Natural killer cell treated with Interleukin-12 subunit alpha and Interleukin-12 subunit beta and Interleukin-15 and Interleukin-18, amount 100 ng/mL, for 72 hours (primary cell): ENCODE measurements at places on chromosomes 5 and 9.

DNA sequence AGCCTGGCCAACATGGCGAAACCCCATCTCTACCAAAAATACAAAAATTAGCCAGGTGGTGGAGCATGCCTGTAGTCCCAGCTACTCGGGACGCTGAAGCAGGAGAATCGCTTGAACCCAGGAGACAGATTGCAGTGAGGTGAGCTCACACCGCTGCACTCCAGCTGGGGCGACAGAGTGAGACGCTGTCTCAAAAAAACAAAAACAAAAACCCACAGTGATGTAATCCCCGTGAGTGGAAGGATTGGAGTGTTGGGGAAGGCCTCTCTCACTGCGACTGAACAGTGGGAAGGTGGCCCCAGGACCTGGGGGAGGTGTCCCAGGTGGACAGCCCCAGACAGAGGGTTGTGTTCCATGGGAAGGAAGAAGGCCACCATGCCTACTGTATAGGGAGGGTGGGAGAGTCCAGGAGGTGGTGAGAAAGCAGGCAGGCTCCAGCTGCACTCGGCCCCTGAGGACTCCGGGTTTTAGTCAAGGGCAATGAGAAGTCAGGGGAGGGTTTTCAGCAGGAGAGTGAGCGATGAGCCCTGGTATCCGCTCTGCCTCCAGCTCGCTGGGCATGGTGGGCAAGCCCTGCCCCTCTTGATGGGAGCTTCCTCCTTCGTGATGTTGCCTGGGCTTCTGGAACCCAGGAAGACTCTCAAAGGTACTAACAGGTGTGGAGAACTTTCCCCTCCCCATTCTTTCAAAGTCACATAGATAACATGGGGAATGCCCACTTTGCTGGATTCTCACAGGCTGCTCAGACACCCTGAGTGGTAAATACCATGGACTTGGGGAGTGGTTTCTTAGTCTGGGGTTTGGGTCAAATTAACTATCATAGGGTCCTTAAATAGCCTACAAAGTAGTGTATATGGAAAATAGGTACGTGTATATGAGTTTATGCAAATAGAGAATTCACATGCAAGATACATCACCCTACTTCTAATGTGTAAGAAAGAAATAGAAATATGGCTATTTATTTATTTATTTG is 74.7 kb downstream of the PPARGC1B start:
- no peak for DNase-seq

- DNase-seq = no peak
Measured at GRCh38 chr5:25405850-25406249, 761.1 kb upstream of the CDH10 start.

- no peak for DNase-seq
Measured at GRCh38 chr9:110837401-110838005, 168.9 kb downstream of the MUSK start.

- DNase-seq = no peak
Measured at GRCh38 chr9:113375057-113376023, 1.4 kb downstream of the HDHD3 start.

- no peak for DNase-seq
Measured at GRCh38 chr9:2290382-2290781, 275.2 kb downstream of the SMARCA2 start.

GRCh38 chr9:89179895-89180734 is 1.5 kb upstream of the SHC3 start:
- DNase-seq = peak; percentile 67

DNA sequence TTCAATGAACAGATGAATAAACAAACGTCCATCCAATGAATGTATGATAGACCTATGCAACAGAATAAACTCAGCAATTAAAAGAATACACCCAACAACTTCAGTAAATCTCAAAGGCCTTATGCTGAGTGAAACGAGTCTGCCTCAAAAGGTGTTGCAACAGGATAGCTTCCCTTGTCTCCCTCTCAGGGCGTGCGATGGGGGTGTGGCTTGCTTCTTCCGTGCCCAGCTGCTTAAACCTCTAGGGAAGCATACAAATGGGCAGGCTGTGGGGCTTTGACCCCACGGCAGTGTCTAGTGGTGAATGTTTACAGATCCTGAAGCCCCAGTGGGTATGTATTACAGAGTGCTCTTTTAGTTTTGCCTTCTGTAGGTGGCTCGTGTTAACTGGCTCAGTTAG is 87.0 kb upstream of the CCL21 start:
- no peak for DNase-seq

DNA sequence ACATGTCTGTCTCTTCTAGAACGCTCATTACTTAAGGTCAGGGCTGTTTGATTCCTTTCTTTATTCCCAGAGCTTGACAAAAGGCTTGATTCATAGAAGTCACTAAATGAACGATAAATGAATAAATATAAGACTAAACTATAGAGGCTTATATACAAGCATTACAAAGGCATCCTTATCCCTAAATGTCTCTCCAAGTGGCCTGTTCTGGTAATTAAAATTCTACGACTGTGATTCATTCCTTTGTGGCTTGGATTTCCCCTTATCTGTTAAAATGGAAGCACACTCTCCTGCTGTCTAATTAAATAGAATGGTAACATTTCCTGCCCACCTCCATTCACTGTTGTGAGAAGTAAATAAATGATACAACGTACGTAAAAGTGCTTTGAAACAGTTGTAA is 49.5 kb downstream of the C7 start:
- DNase-seq = no peak

GRCh38 chr9:137975527-137975913 is 97.9 kb downstream of the CACNA1B start:
- DNase-seq = no peak

- no peak for DNase-seq
Measured at GRCh38 chr5:135456238-135457099, 4.3 kb upstream of the TIFAB start.

- no peak for DNase-seq
Measured at GRCh38 chr5:97192580-97193354, 9.7 kb upstream of the RIOK2 start.

- no peak for DNase-seq
Measured at GRCh38 chr5:116573279-116573701, 1.3 kb downstream of the SEMA6A start.

- DNase-seq = peak; percentile 91
Measured at GRCh38 chr5:172833686-172834414, at the start of gene ERGIC1. Gene ERGIC1 (plus strand): TSS chr5:172834251. CDS start chr5:172834414, 163 bp downstream.

GRCh38 chr9:112900488-112900887 is 9.8 kb upstream of the SLC46A2 start:
- no peak for DNase-seq

DNA sequence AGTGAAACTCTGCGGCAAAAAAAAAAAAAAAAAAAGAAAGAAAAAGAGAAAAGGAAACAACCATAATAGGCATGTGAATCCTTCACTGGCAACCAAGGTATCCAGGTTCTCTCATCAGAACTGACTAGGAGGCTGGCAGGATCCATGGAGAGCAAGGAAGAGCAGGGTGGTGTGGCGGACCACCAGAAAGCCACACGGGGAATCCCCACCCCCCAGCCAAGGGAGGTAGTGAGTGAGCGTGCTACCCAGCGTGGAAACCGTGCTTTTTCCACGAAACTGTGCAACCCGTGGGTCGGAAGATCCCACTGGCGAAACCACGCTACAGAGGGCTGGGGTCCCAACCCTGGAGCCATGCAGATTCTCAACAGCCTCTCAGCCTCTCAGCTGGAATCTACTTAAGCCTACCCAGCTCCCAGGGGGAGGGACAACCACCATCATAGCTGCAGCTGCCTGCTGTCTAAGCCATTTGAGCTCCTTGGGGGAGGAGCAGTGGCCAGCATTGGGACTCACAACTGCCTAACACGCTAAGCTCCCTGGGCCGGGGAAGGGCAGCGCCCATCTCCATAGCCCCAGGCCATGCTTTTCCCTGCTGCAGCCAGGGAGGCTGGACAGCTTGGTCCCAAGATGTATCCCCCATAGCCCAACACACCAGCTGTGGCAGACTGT is 91.6 kb downstream of the PRELID2 start:
- no peak for DNase-seq

- no peak for DNase-seq
Measured at GRCh38 chr5:128924299-128924698, 41.0 kb upstream of the SLC27A6 start.

DNA sequence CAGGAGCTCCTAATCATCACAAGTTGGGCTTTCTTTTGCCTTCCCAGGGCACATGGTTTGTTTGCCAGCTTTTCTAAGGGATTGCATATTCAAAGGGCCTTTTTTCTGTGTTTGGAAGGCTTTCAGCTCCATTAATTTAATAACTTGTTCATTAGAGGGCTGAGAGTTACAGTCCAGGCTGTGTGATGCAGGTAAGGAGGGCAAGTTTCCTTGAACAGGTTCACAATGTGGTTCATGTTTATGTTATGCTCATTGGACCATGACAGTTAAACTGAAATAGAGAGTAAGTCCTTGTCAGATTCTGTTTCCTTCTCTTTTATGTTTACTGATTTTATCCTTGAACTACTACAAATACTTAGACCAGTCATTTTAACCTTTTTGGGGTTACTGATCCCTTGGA is 174.4 kb downstream of the MARCHF11 start:
- no peak for DNase-seq

- DNase-seq = no peak
Measured at GRCh38 chr5:149164731-149165130, 23.4 kb downstream of the ABLIM3 start.

GRCh38 chr9:16426716-16427115 is 443.8 kb downstream of the BNC2 start:
- no peak for DNase-seq

GRCh38 chr5:33474004-33474403 is 33.2 kb downstream of the TARS1 start:
- no peak for DNase-seq

GRCh38 chr5:95989283-95990048 is 27.8 kb upstream of the ELL2 start:
- DNase-seq = no peak

DNA sequence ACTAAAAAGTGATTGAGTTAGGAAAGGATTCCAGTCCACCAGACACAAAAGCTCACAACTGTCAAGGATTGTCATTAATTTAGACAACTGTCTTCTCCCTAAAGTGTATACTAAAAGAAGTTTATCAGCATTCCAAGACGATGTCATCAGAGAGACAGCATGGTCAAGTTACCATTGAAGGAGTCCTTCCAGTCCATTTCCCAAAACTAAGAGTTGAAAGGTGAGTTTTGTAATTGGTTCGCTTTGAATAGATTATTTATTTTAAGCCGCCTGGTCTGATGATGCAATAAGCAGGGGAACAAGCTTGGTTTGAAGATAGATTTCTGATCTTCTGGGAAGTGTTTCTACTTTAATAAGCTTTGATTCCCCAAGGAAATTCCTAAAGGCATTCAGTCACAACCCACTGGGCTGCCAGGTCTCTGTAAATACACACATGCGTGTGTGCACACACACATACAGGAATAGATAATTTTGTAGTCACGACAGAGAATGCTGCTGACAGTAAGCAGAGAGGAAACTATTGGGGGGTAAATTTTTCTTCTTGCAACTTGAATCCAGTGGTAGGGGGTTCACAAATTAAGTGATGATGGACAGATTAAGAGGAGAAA is 234.8 kb downstream of the PIK3R1 start:
- DNase-seq = no peak

- DNase-seq = no peak
Measured at GRCh38 chr9:137663584-137663983, 44.8 kb downstream of the EHMT1 start.

DNA sequence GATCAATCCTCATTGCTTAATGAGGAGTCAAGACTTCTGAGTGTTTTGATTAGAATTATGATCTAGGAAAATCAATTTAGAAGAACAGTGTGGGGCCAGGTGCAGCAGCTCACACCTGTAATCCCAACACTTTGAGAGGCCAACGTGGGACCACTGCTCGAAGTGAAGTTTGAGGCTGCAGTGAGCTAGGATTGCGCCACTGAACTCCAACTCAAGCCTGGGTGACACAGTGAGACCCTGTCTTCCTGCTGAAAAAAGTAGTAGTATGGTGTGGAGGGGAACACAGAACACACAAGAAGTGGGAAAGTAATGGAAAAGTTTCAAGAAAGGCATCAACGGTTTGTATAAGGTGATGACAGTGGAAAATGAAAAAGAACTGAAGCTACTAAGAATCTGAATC is 9.1 kb downstream of the FNIP1 start:
- no peak for DNase-seq

DNA sequence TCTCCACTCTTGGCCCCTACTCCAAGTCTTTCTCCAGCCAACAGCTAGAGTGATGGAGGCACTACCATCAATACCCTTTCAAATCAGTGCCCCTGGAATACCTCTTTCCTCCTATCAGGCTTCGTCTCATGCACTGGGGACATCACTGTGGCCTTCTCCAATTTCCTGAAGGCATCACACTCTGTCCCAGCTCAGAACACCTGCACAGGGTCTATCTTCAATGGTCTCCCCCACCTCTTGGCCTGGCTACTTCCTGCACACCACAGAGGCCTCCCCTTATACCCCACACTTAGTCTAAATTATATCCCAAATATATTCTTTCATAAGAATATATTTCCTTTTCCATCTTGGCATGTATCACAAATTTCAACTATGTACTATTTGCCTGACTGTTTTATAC is 34.5 kb downstream of the ECPAS start:
- DNase-seq = no peak

DNA sequence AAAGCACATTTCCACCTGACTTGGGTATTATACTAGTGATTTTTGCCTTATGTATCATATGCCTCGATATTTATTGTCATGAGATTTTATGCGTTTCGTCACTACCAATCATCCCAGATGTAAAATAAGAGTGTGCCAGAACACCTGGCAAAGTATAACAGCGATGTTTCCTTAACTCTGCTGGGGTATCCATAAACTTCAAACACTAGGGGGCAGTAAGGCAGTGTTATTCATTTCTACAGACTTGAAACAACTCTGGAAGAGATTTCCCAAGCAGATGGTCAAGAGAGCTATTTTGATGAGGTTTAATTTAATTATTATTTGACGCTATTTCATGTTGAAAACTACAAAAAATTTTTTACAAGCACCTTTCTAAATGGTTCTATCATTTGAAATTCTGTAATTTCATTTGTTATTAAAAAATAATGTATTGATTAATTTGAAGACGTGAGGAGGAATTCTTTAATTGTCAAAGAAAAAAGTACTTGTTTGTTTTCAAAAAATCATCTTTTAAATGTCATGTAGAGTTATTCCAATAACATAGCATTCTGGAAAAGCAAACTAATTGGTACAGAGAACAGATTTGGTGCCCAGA is 388.5 kb upstream of the CTNND2 start:
- DNase-seq = no peak

DNA sequence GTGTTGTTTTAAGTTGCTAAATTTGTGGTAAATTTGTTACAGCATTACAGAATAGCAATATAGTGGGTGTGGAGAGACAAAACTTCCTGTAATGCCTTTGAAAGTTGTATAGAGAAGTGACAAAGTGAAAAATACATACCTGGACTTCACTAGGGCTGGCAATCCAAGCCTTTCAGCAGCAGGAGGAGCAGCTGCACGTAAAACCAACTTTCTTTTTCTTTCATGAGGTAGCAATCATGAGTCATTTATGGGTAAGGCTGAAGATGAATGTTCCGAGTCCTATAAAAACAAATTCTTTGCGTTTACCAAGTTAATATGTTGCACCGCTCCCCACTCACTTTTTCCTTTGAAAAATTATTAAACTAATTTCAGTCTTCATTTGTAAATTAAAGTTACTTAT is 1138.2 kb downstream of the TAF11L14 start:
- no peak for DNase-seq

- no peak for DNase-seq
Measured at GRCh38 chr5:159032656-159033350, 66.9 kb downstream of the EBF1 start.

GRCh38 chr9:9173264-9173663 is 1373.7 kb upstream of the DMAC1 start:
- no peak for DNase-seq
